Stimulated activated CD4-positive, alpha-beta T cell treated with anti-CD3 and anti-CD28 coated beads, Interleukin-2, amount 100 ng/mL, for 24 hours (primary cell): ENCODE measurements at places on chromosomes 4 and X.

DNA sequence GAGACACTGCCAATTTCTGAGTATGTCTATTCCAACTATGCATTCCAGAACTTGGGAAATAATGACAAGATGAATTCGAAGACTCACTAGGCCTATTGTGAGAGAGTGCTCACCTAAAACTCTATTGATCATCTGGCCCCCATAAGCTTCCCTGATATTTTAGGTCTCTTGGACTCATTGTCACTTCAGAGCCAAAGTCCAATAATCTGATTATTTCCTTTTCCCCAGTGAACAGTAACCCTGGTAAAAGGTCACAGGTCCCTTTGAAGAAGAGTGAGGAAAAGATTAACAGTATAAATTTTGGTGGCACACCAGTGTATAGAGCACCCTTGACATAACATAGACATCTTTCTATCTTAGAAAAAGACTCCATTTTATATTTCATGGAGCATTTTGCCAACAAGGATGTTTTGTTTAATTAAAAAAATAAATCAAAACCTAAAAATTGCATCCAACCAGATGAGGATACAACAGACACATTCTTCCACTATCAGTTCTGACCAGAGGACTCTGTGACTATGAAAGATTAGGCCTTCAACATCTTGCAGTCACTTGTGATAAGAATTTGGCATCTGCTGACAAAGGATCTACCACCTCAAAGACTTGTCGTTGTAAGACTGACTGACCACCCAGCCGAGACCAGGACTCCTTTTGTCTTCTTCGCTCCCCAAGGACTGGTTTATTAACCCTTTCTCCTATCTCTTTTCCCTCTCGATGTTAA is 191.9 kb downstream of the MAB21L2 start:
- no peak for DNase-seq

DNA sequence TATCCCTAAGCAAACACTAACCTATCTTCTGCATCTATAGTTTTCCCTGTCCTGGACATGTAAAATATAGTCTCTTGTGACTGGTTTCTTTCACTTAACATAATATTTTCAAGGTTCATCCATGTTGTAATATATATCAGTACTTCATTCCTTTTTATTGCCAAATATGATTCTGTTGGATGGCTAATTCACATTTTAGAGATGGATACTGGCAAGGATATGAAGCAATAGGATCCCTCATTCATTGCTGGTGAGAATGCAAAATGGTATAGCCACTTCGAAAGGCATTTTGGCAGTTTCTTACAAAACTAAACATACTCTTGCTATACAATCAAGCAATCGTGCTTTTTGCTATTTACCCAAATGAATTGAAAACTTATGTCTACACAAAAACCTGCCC is 6.7 kb downstream of the TCEAL9 start:
- DNase-seq, result no peak

- DNase-seq, result no peak
These were observed 285.4 kb upstream of the ARSJ start for GRCh38 chr4:114264877-114265291.

GRCh38 chrX:37745835-37746217 is 34.0 kb upstream of the CYBB start:
- no peak for DNase-seq

DNA sequence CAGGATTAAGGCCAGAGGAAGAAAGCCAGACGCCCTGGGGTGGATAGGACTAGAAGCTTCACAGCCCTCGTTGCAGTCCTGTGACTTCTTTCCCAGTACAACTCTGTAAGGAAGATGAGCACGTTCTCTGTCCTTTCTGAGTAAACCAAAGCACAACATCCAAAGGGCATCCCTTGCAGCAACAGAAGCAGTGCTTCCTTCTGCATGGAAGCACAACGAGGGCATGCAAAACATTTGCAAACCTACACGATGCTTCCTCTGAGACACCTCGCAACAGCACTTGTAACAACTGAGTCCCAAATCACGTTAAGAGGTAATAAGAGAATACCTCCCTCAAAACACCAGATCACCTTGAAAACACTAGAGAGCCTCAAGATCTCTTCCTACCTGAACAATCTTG is 335.7 kb upstream of the RASGEF1B start:
- DNase-seq, result no peak

DNA sequence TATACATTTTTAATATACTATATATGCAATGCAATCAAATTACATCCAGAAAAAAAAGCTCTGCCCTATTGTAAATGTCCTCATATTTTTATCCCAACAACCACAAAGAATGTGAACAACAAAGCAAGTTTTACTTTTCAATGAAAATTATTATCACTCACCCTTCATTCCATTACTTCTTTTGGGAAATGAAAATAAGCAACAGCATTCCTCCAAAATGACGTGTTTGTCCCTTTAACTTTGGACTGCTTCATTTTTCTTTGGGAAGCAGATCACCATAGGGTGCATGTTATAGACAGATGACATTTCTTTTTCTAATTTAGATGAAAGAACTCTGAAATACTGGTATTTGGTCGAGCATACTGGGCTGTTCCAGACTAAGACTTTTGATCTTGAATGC is 667.1 kb upstream of the BOD1L1 start:
- DNase-seq, result no peak

GRCh38 chr4:124389591-124389990 is 322.9 kb downstream of the ANKRD50 start:
- no peak for DNase-seq

DNA sequence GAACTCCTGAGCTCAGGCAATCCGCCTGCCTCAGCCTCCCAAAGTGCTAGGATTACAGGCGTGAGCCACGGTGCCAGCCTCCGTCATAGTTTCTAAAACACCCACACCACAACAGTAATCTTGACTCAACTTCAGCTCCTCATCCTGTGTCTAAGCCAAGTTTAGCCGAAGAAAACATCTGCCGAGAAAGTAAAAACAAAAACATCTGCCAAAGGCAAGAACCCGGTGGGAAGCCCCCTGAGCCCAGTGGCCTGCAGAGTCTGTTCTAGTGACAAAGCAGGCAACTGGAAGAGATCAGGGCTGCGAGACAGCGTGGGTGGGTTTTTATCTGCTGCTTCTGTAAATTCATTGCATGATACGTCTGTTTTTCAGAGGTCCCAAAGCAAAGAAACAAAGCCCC is 26.6 kb upstream of the CD99 start:
- no peak for DNase-seq

DNA sequence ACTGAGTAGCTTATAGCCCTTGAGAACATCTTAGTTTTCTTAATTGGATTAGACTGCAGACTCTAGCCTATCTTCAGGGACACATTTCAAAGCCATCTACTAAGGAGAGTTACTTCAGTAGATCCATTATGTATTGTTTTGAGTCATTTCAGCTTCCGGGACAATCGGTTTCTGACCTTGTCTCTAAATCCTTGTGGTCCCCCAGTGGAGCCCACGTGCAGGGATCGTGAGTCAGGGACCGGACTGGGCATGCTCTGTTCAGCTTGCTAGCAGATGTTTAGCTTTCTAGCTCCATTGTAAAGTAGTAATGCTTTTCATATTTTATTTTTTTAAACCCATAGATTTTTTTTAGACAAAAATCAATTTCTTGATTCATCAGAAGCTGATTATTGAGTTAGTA is 211.9 kb upstream of the PRPS2 start:
- no peak for DNase-seq

DNA sequence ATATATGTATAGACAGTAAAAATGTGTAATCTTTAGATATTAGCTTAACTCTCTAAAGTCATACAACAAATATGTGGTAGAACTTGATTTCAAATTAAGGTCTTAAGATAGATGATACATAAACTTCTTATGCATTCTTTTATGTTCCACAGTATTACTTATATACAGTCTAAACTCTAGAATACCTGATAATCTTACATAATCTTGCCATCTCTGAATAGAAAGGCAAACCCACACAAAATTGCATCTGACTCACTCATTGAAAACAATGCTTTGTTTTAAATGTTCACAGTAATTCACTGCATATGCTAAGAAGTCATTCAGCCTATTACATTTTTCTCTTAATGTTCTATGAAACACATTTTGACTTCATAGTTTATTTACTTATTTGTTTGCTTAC is 10.1 kb downstream of the SULT1B1 start:
- DNase-seq, result no peak

GRCh38 chr4:139550724-139551429 is 5.1 kb downstream of the SETD7 start:
- no peak for DNase-seq

DNA sequence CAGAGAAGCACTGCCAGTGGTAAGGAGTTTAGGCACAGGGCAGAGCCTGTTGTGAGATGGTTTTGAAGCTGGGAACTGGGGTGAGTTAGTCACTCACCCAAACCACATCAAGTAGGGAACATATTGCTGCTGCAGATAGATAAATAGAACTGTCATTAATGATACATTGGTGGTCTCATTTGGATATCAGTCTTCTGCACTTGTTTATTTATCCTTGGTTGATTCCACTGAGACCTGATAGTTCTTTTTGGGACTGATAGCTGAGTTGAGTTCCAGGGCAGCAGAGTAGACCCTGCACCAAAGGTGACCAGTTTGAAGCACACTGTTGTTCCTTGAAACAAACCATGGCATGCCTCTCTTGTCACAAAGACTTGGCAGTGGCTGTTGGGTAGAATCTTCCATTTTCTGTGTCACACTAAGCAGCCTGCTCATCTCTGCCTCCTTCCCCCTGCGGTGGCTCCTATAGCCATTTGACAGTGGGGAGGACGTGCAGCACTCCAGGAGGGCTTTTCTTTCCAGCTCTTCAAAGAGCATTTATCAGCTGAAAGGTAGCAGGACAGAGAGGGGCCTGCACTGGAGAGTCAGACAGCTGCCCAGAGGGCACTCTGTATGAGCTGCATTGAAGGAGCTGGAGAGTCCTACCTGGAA is 59.7 kb upstream of the TMEM164 start:
- no peak for DNase-seq

GRCh38 chr4:146639506-146639932 is 826 bp downstream of the POU4F2 start:
- DNase-seq, result no peak

DNA sequence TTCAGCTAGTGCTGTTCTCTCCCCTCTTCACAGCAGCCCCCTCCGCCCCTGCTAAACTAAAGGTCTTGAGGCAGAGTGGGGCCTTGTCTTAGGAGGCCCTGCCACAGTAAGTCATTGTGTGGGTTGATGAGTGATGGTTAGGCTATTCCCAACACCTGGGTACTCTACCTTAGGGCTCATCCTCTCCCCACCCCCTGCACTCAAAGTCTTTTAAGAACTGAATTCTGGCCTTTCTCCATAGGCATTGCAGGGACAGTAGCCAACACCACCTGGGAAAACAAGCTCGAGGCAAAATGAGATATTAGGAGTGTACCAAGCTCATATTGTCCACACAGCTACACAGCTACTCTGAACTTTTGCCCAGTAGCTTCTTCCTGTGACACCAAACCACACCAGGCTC is 42.5 kb downstream of the RAB40AL start:
- no peak for DNase-seq

- no peak for DNase-seq
These were observed 61.8 kb upstream of the SH3RF1 start for GRCh38 chr4:169332583-169332982.

DNA sequence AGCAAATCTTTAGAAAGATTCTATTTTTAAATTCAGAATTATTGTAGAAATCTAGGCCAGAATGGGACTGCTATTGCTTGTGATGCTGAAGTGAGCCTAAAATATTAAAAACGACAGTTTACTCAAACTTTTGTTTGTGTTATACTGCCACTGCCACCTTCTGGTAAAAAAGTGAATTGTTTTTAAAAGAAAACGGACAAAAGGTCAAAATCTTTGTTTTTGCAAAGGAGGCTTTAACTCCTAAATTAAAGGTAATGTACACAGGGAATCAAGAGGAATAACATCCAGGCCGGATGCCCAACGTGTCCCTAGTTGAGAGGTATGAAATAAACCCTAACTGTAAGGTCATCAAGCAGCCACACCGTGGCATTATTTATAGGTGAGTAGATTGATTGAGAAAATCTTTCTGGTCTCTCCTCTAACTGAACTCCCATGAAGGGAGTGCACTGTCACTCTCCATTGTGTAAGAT is 338.3 kb upstream of the GALNT7 start:
- DNase-seq, result no peak

DNA sequence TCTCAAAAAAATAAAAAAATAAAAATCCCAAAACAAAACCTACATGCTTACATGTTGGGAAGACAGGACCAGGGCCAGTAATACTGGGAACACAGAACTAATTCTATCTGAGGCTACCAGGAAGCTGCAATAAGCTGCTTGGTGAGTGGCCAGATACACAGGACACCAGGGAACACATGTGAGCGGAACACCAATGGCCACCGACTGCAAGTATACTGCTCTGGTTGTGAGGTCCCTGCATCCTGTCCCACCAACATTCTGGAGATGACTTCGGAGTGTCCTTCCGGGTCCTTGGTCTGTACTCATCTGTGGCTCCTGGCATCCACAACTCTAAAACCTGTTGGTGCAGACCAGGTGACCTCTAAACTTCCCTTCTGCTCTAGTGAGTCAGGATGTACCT is 2.7 kb downstream of the TNIP2 start:
- no peak for DNase-seq

GRCh38 chrX:153635388-153635787 is 11.6 kb upstream of the DUSP9 start:
- no peak for DNase-seq

- no peak for DNase-seq
These were observed 152.6 kb downstream of the DHRSX start for GRCh38 chrX:2348211-2348610.

GRCh38 chr4:128517739-128518510 is 230.3 kb upstream of the PGRMC2 start:
- no peak for DNase-seq
